ENCODE measurements at places on chromosomes 16 and 17.

DNA sequence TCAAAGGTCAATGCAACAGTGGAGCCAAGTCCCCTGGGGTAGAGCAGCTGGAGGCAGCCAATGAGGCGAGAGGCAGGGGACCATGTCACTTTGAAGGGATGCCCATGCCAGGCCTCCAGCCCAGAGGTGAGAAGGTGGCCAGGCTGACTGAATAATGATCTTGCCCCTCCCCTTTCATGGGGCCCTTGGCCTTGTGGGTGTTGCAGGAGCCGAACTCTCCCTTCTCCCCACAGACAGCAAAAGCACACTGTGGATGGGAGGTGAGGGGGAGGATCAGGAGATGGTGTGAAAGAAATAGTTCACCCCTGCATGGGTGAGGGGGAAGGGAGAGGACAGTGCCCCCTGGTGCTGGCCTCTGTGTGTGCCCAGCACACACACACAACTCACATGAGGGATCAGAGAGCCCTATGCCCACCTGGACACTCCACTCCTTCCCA is 15.8 kb upstream of the TBX21 start:
- DNase-seq = no peak

DNA sequence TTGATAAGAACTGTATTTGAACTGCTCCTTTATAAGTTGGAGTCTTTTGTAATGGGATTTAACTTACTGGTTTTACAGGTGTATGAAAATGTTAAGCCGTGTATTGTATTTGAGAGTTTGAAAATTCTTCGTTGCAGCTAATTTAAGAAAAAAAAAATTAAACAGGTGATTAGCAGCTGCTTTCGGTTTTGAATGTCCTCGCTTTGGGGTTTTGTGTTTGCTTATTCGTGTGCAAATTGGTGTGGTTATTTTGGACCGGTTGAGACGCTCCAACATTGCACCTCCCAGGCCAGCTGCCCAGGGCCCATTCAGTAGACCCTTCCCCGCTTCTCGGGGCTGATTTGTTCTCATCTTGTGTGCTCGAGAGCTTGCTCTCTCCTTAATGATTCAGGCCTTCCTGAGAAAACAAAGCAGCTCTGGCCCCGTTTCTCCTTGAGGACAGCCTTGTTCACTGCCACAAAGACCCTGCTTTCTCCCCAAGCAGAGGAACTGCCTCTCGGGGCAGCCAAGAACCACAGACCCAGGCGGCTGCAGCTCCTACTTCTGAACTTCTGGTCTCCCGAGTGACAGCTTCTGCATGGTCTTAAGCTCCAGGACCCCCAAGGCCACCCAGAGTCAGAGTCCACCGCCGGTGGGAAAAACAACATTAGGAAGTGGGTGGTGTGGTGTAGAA is 100.5 kb downstream of the MSI2 start:
- DNase-seq = no peak

DNA sequence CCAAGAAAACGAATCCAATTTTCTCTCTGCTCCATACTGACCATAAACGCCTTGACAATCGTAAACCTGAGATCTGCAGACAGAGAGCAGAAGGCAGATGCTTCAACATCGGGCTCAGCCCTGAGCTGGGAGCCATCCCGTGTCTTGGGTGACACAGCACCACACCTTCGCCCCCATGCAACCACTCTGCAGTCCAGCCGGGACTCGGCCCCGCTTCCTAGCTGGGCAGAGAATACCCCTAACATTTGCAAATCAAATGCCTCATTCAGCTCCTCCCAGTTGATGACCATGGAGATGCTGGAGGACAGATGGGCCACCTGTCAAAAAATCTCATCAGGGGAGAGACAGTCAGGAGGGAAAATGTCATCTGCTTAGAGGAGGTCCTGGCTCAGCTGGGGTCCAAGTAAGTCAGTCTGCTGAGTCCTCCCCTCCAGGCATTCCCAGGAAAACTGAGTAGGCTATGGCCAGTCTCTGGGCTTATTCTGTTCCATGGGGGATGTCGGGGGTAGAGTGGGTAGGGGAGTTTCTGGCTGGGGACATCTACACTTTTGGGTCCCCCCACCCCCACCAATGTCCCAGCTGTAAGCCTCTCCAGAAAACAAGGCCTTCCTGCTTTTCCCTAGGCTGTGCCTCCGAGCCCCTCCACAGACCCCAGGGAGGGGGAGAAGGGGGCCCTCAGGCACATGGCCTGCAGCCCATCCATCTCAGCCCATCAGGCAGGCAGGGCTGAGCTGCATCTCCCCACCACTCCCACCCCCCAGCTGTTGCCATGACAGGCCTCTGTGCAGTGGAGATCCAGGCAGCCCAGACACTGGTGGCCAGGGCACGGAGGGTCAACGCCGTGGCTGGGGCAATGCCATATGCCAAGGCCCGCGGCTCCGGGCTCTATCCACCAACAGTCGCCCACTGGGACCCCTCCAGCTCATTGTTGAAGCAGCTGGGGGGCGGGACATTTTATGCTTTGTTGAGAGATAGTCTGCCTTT is 158.6 kb downstream of the AXIN2 start:
- no peak for DNase-seq

GRCh38 chr17:29590411-29591145 is 1.1 kb upstream of the GIT1 start:
- no peak for DNase-seq

DNA sequence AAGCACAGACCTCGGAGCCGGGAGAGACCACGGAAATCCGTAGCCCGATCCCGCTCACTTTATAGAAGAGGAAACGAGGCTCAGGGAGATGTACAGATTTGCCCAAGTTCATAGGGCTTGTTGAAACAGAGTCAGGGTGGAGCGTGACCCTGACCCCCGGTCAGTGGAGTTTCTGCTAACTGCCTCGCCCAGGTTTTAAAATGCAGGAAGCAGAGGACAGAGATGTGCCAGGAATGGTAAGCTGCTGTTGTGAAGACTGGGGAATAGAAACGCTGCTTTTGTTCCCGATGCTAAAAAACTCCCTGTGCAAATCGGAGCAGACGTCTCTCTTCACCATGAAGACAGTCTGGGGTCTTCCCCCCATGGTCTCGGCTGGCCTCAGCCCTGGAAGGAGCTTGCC is 403.0 kb downstream of the SEC14L1 start:
- DNase-seq = no peak

GRCh38 chr16:1871974-1872635 is at the start of gene MEIOB:
Gene MEIOB, minus strand, starts transcription at chr16:1872164. Its CDS starts 3,989 bp downstream, at chr16:1868175.
- DNase-seq = peak; percentile 60

GRCh38 chr17:8046306-8046928 is 7.6 kb downstream of the ALOX15B start:
- DNase-seq = no peak

GRCh38 chr16:50834701-50835100 is 92.8 kb downstream of the CYLD start:
- no peak for DNase-seq

DNA sequence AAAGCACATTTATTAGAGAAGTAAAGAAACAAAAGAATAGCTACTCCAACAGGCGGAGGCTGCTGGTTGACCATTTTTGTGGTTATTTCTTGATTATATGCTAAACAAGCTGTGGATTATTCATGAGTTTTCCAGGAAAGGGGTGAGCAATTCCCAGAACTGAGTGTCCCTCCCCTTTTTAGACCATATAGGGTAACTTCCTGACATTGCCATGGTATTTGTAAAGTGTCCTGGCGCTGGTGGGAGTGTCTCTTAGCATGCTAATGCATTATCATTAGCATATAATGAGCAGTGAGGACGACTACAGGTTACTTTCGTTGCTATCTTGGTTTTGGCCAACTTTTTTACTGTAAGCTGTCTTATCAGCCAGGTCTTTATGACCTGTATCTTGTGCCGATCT is 12.2 kb upstream of the HS3ST4 start:
- DNase-seq = no peak

DNA sequence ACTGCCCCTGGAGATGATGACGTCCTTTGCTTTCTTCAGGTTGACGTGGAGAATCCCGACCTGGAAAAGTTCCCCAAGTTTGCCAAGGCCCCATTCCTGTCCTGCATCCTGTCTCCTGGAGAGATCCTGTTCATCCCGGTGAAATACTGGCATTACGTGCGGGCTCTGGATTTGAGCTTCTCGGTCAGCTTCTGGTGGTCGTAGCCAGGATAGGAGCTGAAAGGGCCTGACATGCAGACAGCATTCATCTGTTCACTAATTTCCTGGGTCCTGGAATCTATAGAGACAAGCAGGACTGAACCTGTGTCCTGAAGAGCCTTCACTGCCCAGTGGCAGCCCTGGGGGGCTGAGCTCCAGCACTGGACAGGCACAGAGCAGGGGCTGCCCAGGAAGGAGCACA is 17.2 kb downstream of the KDM8 start:
- DNase-seq = no peak

- DNase-seq = no peak
These were observed 22.3 kb downstream of the ERN1 start for GRCh38 chr17:64107500-64108236.

DNA sequence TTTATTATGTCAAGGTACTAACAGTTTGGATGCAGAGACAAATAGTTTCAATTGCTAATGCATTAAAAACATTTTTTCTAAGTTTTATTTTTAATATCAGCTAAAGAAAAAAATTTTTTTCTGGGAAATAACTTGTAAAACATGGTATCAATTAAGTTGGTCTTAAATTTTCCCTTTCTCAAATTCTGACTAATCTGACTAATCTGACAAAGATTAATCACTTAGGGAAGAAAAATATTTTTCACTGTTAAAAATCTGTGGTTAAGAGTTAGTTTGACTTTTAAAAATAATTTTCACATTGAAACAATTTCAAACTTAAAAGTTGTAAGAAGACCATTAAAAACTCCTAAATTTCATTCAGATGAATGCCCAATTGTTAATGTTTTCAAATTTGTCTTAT is 74.6 kb downstream of the MYO1D start:
- DNase-seq = no peak
